ENCODE measurements at places on chromosomes 2 and 18. TPM values are rescaled to one million over a fixed set of nuclear protein-coding genes. Genes with fewer than 3 reads are reported as not detected.

HOXD13 gene
- not detected for total RNA-seq

DNA sequence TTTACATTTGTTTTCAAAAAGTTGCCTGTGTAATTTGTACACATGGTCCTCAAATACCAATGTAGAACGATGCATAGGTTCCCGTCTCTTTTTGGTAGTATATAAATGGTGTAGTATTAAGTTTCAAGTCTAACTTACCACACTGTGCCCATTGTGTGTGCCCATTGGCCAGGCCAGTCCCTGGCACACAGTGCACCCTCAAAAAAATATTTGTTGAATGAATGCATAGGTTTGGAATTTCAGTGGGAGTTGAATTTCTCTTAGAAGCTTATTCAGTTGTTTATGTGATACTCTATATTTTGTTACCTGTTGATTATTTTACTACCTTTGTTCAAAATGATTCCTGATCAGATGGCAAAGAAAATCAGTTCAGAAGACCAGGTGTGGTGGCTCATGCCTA is 30.1 kb downstream of the IDH1 start:
- no peak for DNase-seq

DNA sequence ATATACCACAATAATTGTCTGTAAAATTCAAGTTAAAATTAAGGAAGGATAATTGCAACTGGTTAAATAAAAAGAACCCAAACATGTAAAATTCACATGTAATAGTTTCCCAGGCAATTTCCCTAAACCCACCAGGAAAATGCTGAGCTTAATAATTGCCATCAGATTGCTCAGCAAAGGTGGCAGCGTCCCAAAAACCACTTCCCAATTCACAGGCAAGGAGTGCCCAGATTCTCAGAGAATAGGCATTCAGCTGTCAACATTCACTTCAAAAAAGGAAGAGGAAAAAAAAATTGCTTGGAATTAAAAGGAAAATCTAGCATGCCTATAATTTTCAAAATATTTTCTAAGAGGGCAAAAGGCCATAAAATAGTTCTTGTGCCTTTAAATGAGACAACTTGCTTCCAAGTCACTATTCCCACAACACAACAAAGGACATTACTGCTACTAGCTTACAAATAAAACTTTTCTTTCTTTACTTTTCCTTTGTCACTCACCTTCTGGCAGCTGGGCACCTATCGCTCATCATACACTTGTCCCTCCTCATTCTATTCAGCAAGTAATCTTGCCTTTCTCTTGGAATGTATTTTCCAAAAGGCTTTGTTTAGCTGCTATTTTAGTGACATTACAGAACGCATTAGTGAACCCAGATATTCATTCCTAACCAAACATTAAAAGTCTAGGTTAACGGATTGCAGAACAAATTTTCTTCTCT is 15.2 kb downstream of the SRBD1 start:
- no peak for DNase-seq

DNA sequence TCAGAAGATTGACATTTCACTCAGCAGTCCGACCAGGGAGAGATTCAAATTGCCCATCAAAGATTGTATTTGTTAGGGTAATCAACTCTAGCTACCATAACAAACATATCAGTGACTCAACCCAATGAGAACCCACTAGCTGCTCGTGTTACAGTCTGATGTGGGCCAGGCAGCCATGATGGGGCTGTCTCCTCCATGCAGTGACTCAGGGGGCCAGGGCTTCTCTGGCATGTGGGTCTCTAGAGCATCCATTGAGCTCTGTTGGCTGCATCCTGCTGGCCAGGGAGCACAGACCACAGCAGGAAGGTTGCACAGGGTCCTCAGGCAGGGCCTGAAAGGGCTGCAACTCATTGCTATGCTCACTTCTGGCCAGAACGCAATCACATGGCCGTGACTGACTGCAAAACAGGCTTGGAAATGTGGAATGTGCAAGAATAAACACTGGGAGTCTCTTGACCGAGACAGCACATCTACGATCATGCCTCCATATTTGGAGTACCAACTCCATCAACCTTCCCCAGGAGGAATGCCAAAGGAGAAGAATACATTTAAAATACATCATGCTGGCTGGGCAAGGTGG is 216.8 kb downstream of the EIPR1 start:
- no peak for DNase-seq

DNA sequence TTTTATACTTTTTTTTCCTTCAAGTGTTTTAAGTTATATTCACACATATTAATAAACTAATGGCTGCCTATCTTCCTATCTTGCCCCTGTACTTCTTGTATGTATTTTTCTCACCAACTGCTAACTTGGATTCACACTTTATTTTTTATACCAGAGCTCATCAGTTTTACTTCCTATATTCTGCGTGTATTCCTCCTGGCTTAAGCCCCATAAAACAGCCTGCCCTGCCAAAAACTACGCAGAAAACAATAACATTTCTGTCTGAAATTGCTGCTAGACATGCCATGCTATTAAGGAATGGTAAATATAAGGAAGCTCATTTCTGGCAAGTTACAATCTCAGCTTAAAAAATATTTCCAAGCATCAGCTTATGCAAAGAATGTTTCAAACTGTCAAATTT is 172.3 kb downstream of the UBE2E3 start:
- no peak for DNase-seq

GRCh38 chr2:26299471-26300101 is 46.4 kb upstream of the SELENOI start:
- no peak for DNase-seq

DNA sequence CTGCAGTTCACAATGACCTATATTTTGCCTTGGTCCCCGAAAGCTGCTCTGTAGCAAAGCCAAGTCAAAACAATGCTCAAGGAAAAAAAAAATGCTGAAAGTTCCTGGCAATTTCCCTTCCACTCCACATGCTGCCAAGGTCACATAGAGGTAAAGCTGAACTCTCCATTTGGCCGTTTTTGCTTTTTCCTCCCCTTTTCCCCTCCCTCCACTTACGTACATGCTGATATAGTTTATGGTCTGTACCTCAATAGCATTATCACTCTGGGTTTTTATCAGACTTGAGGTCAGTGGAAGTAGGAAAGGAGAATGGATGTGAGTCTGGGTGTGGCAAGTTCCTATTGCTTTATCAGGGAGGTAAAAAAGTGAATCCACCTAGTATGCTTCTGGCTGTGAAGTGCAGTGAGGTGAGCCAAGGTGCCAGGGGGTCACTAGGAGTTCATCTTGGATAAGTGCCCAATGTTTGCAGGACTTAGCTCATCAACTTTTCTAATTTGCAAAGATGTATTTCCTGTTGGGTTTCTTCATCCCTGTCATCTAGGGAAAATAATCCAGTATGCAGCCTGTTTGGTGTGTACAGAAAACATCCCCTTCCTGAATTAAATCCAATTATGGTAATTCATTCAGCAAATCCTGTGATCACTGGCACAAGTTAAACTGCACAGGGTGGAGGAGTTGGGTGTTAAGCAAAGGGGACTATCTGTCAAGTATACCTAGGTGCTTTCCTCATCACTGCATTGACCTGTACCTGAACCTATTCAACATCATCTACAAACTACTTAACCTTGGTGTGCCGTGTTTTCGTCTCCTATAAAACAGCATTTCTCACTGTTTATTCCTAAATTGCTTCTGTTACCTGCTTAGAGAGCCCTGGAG is 124.3 kb upstream of the CYP26B1 start:
- peak; percentile 59 for DNase-seq
